ENCODE measurements at places on chromosomes 7 and 10. TPM values are rescaled to one million over a fixed set of nuclear protein-coding genes. Genes with fewer than 3 reads are reported as not detected.
A peak's percentile ranks its signal among the peaks of the same experiment; 100 is the strongest.

SUN3 gene
- total RNA-seq, result not detected

GIMAP2 gene
- not detected for total RNA-seq

CDNF gene
- total RNA-seq, result 1.3 TPM

DNTT gene
- not detected for total RNA-seq

GTPBP4 gene
- total RNA-seq, result 65.9 TPM

C10orf67 gene
- 0.17 TPM for total RNA-seq

CHAT gene
- 0.62 TPM for total RNA-seq

PGAM2 gene
- 0.72 TPM for total RNA-seq

SNX10 gene
- total RNA-seq, result 1.8 TPM

PIP gene
- not detected for total RNA-seq

WEE2 gene
- total RNA-seq, result not detected

AKR1E2 gene
- total RNA-seq, result 4.7 TPM

GRCh38 chr7:140048138-140048537 is 14.6 kb downstream of the PARP12 start:
- H3K27ac ChIP-seq, result no peak overlapping the region
- peaks cover 1% of the 10 kb centered on the region for H3K36me3 ChIP-seq
- no peaks in the 10 kb centered on the region for H3K27me3 ChIP-seq
- no peak overlapping the region for H3K4me3 ChIP-seq
- peaks cover 8% of the 10 kb centered on the region for H3K4me1 ChIP-seq

DNA sequence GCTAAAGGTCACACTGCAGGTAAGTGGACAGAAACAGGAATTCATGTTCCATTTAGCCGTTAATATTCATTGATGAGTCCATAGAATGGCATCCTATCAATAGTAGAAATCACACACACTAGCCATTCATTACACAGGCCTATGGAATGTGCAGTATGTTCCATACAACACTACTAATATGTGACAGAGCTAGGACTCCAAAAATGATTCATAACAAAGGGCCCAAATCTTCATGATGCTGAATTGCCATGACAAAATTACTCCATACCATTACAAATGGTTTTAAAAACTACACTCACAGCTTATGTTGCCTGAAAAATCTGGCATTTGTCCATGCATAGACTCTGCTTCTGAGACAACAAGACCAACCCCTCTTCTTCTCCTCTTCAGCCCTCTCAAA is 549.1 kb downstream of the XPNPEP1 start:
- H3K4me3 ChIP-seq, result no peak overlapping the region

- peak overlapping the region; percentile 91 for H3K27ac ChIP-seq
- peak; percentile 77 for DNase-seq
- H3K4me1 ChIP-seq, result peaks cover 20% of the 10 kb centered on the region
- peaks cover 7% of the 10 kb centered on the region for H3K27me3 ChIP-seq
Observed at GRCh38 chr10:33005322-33006301, 47.6 kb upstream of the ITGB1 start.

DNA sequence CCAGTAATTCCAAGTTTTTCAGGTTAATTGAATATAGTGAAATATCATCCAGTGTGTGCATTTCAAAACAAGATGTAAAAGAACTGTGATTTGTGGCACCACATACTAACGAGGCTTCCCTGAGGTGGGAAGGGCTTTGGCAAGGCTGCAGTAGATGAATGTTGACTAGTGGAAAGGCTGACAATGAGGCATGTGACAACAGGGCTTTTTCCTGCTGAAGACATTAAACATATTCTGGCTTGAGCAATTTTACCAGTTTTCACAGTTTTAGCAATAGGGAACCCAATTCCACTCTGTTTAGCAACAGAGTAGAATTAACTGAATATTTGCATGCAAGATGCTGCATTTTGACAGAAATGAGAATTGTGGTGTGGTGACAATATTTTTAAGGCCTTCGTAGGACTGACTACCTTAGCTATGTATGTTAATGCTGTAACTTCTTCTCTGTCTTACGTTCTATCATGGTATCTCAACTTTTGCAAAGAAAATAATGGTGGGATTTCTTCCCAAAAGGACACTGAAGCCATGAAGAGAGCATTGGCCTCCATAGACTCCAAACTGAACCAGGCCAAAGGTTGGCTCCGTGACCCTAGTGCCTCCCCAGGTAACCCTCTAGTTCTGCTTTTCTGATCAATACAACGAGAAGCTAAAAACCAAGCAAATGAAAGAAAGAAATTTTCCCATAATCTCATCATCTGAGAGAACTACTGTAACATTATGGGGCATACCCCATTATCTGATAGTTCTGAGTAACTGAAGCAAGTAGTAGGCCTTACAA is 68.5 kb downstream of the AP3M1 start:
- H3K27ac ChIP-seq, result no peak overlapping the region
- peaks cover 9% of the 10 kb centered on the region for H3K36me3 ChIP-seq
- no peak overlapping the region for H3K4me3 ChIP-seq
- DNase-seq, result no peak
- H3K4me1 ChIP-seq, result peaks cover 21% of the 10 kb centered on the region

- H3K27ac ChIP-seq, result no peak overlapping the region
- peaks cover 13% of the 10 kb centered on the region for H3K4me1 ChIP-seq
- no peak for DNase-seq
Observed at GRCh38 chr10:106958589-106959361, 205.7 kb downstream of the SORCS1 start.

DNA sequence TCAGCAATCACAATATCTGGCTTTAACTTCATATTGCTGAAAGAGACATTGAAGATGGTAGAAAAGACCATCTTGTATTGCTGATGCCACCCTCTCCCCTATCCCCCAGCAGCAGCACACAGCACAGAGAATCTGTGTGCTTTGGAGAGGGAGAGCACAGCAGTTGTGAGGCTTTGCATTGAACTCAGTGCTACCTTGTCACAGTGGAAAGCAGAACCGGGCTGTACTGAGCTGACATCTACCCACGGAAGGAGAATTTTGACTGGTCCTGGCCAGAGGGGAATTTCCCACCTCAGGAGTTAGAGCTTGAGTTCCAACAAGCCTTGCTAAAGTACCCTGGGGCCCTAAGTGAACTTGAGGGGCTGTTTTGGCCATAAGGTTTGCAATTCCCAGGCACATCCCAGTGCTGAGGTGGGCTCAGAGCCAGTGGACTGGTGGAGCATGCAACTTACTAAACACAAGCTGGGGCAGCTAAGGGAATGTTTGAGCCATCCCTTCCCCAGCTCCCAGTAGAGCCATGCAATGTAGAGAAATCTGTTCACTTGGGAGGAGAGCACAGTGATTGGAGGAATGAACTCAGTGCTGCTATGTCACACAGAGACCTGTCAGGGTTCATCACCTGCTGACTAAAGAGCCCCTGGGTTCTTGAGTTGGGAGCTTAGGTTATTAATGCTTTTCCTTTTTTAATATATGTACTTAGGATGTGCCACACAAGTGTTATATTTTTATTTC is 62.1 kb downstream of the OR13A1 start:
- no peak for DNase-seq
- no peaks in the 10 kb centered on the region for H3K36me3 ChIP-seq
- no peak overlapping the region for H3K4me3 ChIP-seq
- no peak overlapping the region for H3K27ac ChIP-seq
- H3K4me1 ChIP-seq, result peaks cover 5% of the 10 kb centered on the region
